ENCODE measurements at places on chromosomes 3 and 15. TPM values are rescaled to one million over a fixed set of nuclear protein-coding genes. Genes with fewer than 3 reads are reported as not detected.

The MDFIC2 gene
- not detected for polyA plus RNA-seq

The UBE2E2 gene
- 56.7 TPM for polyA plus RNA-seq

The PEAK1 gene
- 39.1 TPM for polyA plus RNA-seq

GRCh38 chr3:106157411-106157810 is 288.6 kb upstream of the CBLB start:
- no peak for DNase-seq

GRCh38 chr15:31516440-31516839 is 189.8 kb downstream of the KLF13 start:
- DNase-seq, result no peak

Data from renal pelvis (tissue), 12 donors.